ENCODE measurements at places on chromosomes 13 and 19. TPM values are rescaled to one million over a fixed set of nuclear protein-coding genes. Genes with fewer than 3 reads are reported as not detected.

- H3K27me3 ChIP-seq = no peaks in the 10 kb centered on the region
- DNase-seq = no peak
- no peaks in the 10 kb centered on the region for H3K36me3 ChIP-seq
- H3K4me1 ChIP-seq = peaks cover 18% of the 10 kb centered on the region
- peak overlapping the region; percentile 96 for H3K27ac ChIP-seq
These were observed 538 bp downstream of the ZNF428 start for GRCh38 chr19:43618921-43619261.

DNA sequence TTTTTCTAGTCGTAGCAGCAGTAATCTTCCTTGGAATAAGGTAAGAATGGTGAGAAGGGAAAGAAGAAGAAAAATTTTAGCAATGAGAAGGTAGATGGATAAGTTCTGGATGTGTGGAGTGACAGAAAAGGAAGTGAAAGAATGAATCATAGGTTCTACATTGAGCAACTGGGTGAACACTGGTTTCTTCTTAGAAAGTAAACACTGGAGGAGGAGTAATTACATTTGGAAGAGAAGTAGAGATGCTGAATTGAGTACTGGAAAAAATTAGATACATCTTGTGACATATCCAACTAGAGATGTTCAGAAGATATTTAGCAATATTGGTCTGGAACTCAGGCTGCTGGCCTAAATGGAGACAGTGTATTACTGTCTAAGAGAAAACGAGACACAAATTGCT, 148.5 kb downstream of the GPC5 start:
- no peak overlapping the region for H3K27ac ChIP-seq
- H3K36me3 ChIP-seq = no peaks in the 10 kb centered on the region
- DNase-seq = no peak
- no peak overlapping the region for H3K4me3 ChIP-seq

- H3K27ac ChIP-seq = no peak overlapping the region
- H3K4me3 ChIP-seq = no peak overlapping the region
- H3K4me1 ChIP-seq = peaks cover 7% of the 10 kb centered on the region
- DNase-seq = peak; percentile 35
- peaks cover 11% of the 10 kb centered on the region for H3K27me3 ChIP-seq
- H3K36me3 ChIP-seq = no peaks in the 10 kb centered on the region
These were observed 263 bp downstream of the RHPN2 start for GRCh38 chr19:33064458-33064791.

GRCh38 chr19:48935864-48936263, 2.4 kb downstream of the DHDH start:
- H3K4me1 ChIP-seq = peaks cover 10% of the 10 kb centered on the region
- H3K36me3 ChIP-seq = no peaks in the 10 kb centered on the region
- no peaks in the 10 kb centered on the region for H3K27me3 ChIP-seq

CGB2 gene
- not detected for total RNA-seq

DNA sequence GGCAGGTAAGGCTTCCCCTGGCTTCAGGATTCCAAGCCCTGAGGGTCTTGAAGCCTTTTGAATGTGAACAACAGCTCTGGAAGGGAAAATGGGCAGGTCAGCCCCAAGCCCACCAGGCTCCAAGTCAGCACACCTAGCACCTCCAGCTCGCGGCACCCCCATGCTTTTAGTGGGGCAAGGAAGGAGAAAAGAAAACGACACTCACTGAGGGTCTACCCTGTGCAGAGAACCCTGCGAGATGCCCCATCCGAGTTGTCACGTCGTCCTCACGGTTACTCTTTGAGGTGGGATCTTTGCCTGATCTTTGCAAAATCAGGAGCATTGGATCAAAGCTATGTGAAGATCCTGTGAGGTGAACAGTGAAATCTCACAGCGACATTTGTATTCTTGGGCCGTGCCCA, 5.7 kb upstream of the F10 start:
- peaks cover under 1% of the 10 kb centered on the region for H3K27me3 ChIP-seq
- H3K36me3 ChIP-seq = no peaks in the 10 kb centered on the region
- no peaks in the 10 kb centered on the region for H3K4me1 ChIP-seq
- H3K27ac ChIP-seq = no peak overlapping the region

CAPN12 gene
- 51.0 TPM for total RNA-seq

GRCh38 chr19:4660181-4660791, 9.9 kb downstream of the MYDGF start:
- H3K36me3 ChIP-seq = peaks cover 40% of the 10 kb centered on the region
- no peak for DNase-seq
- no peak overlapping the region for H3K4me3 ChIP-seq
- H3K4me1 ChIP-seq = peaks cover 33% of the 10 kb centered on the region
- H3K27ac ChIP-seq = no peak overlapping the region

- peak; percentile 89 for DNase-seq
- no peak overlapping the region for H3K4me3 ChIP-seq
These were observed 13.5 kb upstream of the TLE5 start for GRCh38 chr19:3075605-3076431.
